ENCODE measurements at places on chromosomes 7 and 10.

DNA sequence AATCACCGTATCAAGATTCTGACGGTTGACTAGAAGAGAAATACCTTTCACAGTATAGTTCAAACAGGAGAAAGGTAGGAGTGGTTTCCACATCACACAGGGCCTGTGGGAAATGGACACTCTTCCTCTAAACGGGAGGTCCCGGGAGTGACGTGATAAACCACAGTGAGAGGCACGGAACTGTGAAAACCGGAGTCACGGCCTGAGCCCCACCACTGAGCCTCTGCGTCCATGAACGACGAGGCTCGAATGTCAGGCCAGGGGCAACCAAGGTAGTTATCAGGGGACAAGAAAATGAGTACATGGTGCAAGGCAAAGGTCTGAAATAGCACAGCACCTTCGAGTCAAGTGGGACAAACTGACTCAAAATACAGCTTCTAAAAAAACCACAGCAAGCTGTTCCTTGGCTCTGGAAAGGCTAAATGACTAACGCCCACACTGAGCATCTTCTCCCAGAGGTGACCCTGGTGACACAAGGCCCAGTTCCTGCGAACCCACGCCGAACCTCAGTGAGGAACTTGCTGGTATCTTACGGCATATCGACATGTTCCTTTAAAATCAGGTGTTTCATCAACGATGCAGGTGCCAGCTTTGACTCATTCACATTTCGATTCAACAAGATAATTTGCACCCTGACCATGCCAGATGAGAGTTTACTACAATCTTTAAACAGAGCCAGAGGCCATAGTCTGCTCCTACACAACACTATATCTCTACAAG, 99.3 kb downstream of the DIP2C start:
- no peak for DNase-seq

GRCh38 chr7:131489196-131489595, 67.2 kb downstream of the PODXL start:
- no peak for DNase-seq

GRCh38 chr10:126227762-126228134, 160.5 kb downstream of the ADAM12 start:
- DNase-seq: peak; percentile 91

DNA sequence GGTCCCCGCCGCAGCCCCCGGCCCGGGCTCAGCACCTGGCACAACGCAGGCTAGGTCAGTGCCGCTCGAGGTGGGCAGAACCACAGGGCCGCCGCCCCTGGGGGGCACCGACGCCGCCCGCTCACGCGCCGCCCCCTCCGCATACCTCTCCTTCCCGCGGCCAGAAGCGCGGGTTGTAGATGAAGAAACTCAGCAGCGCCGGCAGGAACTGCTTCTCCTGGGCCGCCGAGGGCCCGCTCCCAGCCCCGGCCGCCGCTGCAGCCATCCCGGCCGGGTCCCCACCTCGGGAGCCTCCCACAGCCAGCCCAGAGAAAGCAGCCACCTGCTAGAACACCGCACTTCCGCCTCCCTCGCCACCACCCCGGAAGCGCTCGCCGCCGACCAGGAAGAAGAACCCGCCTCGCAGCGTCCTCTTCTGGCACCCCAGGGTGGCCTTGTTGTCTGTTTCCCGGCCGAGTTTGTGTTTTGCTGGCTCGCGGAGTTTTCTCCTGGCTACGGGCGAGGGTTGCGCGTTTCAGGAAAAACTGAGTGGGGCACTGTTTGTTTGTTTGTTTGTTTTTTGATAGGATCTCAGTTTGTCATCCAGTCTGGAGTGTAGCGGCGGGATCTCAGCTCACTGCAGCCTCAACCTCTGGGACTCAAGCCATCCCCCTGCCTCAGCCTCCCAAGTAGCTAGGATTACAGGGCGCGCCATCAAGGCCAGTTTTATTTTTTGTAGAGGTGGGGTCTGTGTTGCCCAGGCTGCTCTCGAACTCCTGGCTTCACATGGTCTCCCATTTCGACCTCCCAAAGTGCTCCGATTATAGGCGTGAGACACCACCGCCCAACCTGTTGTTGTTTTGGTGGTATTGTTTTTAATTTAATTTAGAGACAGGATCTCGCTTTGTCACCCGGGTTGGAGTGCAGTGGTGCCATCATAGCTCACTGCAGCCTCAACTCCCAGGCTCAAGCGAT, 17.7 kb downstream of the OCM2 start:
- DNase-seq: peak; percentile 62

GRCh38 chr10:11533328-11533781, 78.1 kb downstream of the USP6NL start:
- DNase-seq: peak; percentile 74

- no peak for DNase-seq
Measured at GRCh38 chr10:1434912-1435692, 302.2 kb downstream of the ADARB2 start.

DNA sequence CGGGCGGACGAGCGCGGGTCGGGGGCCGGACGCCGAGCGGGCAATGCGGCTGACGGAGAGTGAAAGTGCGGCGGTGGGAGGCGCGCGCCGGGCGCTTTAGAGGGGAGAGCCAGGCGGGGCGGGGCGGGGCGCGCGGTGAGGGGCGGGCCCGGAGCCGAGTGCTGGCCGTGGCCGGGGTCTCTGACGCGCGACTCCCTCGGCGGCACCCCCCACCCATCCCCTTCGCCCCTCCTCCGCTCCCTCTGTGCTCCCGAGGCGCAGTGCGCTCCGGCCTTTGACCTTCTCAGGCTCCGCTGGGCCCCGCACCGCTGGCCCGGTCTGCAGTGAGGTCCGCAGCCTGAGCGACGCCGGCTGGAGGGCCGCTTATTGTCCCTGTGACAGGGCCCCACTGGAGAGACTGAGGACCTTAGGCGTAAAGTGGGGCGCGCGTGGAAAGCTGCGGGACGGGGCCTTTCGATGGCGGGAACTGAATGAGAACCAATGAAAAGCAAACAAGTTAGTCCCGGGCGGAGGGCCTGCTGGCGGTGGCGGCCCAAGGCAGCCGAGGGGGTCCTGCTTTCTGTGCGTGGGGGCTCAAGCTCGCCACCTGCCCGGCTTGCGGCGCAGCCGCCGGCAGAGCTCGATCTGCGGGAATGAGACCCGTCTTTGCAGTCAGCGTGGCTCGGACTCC, at the start of gene CXCL12:
TSS of gene CXCL12 (minus strand) at position 72 of the 670 bp plus-strand sequence. CDS start 92 bp downstream, outside the sequence.
- DNase-seq: no peak

- no peak for DNase-seq
Measured at GRCh38 chr10:70680899-70681730, 8.8 kb downstream of the ADAMTS14 start.

DNA sequence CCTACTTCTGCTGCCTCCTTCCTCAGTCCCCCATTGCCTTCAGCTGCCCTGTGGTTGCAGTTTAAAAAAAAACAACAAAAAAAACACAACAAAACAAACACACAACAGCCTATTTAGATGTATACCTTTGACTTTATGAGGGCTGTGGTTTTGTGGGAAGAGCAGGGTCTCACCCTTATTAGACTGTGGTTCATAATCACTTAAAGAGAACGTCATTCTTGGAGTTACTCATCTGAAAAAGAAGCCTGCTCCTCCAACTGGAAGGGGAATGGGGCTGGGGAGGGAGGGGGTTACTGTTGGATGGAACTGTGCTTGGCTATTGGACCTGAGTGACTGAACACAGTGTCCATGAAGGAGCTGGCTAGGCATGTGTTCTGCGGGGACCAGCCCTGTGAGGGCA, 48.1 kb downstream of the SDK1 start:
- no peak for DNase-seq

GRCh38 chr10:120076996-120077706, 184.6 kb downstream of the SEC23IP start:
- DNase-seq: no peak

- no peak for DNase-seq
Measured at GRCh38 chr7:140744005-140744404, 47.5 kb downstream of the NDUFB2 start.

DNA sequence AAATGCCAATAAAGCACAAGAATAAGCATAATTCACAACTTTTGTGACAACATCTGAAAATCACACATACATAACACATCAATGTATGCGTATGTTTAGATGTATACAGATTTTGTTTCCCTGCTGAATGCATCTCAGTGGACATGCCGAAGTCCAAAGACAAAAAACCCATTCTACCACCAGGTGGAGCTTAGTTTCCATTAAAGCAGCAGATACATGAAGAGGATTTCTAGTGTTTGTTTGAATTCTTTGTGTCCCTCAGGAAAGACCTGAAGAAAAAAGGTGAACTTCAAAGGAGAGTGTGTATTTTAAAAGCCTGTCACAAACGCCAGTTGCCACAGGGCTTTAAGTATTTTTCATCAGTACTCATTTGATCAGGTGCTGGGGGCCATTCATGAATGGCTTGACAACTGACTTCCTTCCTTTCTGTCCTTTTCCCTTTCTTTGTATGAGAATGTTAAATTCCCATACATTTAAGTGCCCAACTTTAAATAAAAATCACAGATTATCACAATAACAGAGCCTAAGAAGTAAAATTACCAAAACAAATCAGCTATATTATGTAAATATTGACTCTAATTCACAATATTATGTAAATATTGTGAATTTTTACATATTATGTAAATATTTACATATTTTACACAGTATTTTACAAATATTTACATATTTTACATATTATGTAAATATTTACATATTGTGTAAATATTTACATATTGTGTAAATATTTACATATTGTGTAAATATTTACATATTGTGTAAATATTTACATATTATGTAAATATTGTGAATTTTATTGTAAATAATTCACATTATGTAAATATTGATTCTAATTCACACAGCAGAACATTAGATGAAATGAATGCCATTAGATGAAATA, 343.0 kb downstream of the CRPPA start:
- DNase-seq: peak; percentile 75

DNA sequence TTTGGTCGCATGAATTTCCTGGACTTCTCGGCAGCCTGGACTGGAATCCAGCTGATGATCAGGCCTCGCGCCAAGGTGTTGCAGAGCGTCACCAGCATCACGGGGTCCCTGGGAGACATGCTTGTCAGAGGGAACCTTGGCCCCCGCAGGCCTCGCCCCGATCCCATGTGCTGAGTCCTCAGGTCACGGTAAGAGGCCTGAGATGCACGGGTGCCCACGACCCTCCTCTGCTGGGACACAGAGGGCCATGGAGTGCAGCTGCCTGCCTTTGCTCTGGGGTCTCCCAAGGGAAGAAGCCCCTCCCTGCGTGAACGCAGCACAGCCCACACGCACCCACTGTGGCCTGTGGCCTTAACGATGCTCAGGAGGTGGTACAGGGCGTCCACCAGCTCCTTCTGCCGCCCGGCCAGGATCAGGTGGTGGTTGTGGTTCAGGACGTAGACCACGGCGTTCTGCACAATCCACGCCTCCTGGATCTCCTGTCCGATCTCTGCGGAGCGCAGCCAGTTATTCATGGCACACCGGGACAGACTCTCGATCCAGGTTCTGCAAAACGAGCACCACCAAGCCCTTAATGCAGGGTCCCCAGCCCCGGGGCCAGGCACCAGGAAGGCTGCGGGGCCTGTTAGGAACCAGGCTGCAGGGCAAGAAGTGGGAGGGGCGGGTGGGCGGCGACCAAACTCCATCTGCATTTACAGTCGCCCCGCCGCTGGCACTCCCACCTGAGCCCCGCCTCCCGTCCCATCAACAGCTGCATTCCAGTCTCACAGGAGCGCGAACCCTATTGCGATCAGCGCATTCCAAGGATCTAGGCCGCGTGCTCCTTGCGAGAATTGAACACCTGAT, 29.4 kb downstream of the CFAP46 start:
- no peak for DNase-seq

DNA sequence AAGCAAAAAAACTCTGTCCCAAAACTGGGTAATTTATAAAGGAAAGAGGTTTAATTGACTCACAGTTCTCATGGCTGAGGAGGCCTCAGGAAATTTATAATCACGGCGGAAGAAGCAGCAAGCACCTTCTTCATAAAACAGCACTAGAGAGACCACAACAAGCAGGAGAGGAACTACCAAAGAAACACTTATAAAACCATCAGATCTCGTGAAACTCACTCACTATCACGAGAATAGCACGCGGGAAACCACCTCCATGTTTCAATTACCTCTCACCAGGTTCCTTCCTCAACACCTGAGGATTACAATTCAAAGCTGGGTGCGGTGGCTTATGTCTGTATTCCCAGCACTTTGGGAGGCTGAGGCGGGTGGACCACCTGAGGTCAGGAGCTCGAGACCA, 48.5 kb downstream of the PDIA4 start:
- DNase-seq: no peak

DNA sequence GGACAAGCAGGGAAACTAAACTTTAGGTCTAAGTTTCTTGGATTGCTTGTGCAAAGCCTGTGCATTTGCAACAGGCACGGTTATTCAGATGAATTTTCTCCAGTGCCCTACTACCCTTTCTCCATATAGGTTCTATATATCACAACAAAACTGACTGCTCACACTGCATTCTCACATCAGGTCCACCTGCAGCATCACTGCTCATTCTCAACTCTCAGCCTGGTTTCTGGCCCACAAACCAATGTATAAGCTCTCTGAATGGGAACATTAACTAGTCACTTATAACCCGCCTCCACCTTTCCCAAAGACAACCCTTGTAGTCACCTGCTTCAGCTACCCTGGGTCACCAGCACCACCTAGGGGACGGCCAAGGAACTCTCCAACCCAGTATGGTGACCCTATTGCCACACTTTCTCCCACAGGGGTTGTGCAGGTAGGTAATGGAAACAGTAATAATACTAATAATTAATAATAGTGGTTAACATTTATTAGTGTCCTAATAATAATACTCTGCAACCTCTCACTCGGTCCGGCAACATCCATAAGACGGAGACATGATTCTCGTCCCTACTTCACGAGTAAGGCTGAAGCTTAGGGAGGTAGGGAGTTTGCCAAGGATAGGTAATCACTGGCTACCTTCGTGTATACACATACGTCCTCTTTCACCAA, 97.3 kb downstream of the CLEC2L start:
- peak; percentile 35 for DNase-seq

DNA sequence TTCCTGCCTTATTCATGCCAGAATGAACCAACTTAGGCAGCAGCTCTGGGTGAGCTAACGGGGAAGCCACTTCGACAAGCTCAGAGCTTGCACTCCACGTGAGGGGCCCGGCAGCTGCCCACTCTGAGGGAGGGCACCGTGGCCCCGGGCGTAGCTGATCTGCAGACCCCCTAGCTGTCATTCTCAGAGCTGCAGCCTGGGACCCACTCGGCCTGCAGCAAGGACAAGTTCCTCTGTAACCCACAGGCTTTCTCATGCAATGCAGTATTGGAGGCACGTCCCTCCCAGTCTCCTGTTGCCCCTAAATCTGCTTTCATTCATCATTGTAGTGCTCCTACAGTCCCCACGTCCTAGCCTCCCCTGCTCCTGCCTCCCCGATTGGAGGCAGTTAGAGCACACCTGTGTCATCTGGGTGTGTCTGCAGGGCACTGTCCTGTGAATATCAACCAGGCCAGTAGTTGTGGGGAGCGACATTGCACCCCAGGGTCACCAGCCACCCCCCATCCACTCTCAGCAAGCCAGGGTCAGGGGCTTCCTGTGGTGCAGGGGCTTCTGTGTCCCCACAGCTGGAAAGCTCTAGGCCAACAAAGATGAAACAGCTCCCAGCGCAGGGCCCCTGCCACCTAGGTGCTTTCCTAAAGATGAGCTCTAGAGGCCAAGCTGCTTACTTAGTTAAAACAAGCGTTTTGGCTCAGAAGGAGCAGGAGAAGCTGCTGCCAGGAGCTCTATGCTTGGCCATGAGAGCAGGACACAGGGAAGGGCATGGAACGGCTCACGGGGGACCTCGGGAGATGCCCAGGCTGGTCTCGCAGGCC, 333.6 kb downstream of the ADARB2 start:
- no peak for DNase-seq

Measured in fibroblast of mammary gland (primary cell).